ENCODE measurements at places on chromosomes 5 and 9.

DNA sequence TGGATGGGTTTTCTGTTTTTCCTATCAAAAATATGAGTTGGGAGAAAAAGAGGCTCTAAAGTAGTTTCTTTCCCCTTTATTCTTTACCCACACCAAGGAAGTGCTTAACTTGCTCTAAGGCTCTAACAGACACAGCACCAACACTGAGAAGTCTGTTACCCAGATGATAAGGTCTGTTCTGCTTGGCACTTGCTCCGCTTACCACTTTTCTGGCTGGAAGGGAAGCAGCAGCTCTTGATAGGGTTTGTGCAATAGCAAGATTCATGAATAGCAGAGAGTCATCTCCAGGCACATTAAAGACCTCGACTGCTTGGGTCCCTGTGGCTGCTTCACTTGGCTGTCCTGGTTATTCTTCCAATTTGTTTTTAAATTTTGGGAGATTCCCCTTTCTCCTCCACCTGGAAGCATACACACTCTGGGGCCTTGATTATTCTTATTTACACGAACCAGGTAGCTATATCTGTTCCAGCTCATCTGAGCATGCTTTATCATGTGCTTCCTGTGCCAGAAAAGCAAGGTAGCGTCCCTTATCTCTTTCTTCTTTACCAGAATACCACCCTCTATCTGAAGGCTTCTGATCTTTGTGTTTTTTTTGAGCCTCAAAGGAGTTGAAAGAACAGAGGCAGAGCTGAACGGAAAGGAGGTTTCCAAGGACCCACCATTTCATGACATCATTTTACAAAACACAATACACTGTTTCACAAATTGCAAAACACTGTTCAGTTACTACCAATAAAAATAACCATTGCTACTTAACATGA, 24.8 kb downstream of the PPP3R2 start:
- no peak for DNase-seq

DNA sequence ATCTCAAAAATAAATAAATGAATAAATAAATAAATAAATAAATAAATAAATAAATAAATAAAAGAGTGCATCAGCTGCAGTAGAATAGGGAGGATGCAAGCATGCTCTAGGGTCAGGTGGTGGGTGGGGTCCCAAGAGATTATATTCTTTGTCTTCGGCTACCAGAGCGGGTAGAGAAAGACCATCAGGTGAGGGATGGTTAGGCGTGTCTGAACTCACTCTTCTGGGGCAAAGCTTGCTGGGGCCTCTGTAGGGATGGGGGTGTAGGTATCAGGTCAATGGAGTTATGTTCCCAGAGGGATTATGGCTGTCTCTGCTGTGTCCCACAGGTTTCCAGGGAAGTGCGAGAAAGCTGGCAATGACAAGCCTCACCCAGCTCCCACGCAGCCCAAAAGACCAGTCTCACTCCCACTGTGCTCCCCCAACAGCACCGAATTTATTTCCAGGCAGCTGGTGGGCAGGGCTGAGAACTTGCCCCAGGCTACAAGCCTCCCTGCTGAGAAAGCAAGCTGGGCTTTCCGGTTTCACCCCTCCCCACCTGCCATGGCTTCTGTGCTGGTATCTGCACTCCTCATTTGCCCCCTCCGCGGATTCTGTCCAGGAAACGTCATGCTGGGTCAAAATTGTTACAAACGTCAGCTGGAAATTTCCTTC, 180.8 kb downstream of the LURAP1L start:
- no peak for DNase-seq

DNA sequence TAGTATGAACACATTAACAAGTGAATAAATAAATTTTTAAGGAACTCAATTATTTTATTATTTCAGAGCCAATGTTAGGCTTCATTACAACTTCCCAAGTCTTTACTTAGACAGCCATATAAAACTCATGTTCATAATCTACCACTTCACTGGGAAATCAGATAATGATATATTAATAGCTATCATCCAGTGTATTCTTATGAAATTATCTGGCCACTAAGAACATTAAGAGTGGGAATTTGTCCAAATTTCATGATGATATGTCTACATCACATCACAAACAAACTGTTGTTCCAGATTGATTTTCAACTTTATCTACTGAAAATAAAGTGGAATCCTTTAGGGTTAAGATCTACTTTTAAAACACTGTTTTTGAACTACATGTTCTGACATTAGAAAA, 668.6 kb downstream of the EFNA5 start:
- no peak for DNase-seq

DNA sequence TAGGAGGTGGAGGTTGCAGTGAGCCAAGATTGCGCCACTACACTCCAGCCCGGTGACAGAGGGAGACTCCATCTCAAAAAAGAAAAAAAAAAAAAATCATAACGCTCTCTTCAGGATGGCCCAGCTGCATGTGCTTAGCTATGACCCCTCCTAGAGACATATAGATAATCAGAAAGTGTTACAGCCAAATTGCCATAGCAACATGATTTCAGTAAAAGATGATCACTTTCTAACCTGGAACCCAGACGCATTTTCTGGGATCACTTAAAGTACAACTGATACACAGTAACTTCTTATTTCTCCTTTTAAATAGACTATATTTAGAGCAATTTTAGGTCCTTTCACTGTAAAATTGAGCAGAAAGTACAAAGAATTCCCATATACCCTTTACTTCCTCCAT, 372.9 kb downstream of the CDH18 start:
- DNase-seq, result no peak

- DNase-seq, result no peak
Measured at GRCh38 chr9:121648799-121649198, 2.6 kb upstream of the DAB2IP start.

DNA sequence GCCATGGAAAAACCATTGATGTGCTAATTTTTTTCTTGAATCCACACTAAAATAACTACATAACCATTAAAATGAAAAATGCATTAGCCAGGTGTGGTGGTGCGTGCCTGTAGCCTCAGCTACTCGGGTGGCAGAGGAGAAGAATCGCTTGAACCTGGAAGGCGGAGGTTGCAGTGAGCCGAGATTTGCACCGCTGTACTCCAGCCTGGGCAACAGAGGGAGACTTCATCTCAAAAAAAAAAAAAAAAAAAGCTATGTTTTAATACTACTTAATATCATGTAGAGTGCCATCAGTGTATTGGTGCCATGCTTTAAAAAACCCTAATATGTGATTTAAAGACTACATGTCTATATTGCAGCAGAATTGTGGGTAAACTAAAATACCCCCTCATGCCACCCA, 58.9 kb downstream of the NDFIP1 start:
- no peak for DNase-seq

GRCh38 chr5:5321137-5321536, 101.3 kb upstream of the ICE1 start:
- DNase-seq, result no peak

DNA sequence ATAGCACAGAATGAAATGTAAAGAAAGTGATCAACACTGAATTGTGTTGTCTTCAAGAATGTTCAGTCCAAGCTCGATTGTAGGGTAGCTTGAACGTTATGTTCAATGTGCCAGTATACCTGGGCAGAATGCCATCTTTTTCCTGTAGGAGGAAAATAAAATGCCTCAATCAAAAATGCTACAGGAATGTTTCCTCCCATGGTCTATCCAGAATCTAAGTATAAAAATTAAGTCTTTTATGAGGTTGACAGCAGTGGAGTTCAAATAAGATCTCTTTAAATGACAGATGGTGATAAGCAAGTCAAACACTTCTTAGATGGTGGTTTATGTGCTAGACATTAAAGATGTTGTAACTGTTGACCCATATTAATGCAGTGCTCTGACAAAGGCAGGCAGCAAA, 488.6 kb downstream of the CSNK1G3 start:
- DNase-seq, result no peak

- DNase-seq, result no peak
Measured at GRCh38 chr5:68264024-68264956, 48.7 kb downstream of the PIK3R1 start.

GRCh38 chr9:136576269-136576626, 30.4 kb upstream of the NOTCH1 start:
- no peak for DNase-seq

GRCh38 chr9:3954331-3955304, 345.2 kb downstream of the GLIS3 start:
- no peak for DNase-seq

DNA sequence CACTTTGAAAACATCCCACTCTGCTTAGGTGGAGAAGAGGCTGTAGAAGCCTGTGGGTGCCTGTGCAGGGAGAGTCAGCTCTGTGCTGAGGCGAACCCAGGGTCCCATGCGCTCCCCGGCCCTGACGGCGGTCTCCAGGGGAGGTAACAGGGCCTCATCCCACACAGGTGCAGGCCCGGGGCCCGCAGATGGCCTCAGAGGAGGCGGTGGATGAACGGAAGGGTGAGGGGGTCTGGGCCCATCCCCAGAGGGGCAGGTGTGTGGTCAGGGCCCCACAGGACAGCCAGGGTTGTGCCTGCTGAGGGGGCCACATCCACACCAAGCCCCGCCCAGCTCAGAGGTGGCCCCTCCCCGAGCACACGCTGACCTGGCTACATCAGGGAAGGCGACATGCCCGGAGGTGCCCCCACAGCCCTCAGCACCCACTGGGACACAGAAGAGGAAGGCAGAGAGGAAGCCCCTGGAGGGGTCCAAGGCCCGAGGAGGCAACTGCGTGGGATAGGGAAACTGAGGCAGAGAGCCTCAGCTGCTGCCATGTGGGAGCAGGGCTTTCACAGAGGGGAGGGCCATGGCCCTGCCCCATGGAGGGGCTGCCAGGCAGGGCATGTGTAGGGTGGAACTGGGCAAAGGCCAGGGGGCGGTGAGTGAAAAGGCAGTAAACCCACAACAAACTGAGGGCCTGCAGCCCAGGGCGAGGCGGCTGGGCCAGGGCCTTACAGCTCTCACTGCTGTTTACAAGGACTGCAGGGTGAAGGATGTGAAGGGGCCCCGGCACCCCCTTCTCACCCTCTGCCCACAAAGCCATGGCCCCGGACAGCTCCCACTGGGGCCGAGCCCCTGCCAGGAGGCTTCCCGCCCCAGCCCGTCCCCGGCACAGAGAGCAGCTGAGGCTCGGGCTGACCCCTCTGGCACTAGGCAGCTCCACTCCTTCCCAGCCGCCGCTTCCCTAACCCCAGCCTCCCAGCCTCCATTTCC, 29.5 kb downstream of the EXD3 start:
- DNase-seq, result no peak

GRCh38 chr5:171520300-171521174, 101.1 kb downstream of the FGF18 start:
- DNase-seq, result no peak

- no peak for DNase-seq
Measured at GRCh38 chr9:111481885-111482636, 2.1 kb downstream of the ECPAS start.

- no peak for DNase-seq
Measured at GRCh38 chr9:92482329-92482728, at the start of gene ASPN. Gene ASPN (minus strand): TSS chr9:92482506.

GRCh38 chr9:21399956-21400355, 9.0 kb upstream of the IFNA8 start:
- DNase-seq, result no peak

DNA sequence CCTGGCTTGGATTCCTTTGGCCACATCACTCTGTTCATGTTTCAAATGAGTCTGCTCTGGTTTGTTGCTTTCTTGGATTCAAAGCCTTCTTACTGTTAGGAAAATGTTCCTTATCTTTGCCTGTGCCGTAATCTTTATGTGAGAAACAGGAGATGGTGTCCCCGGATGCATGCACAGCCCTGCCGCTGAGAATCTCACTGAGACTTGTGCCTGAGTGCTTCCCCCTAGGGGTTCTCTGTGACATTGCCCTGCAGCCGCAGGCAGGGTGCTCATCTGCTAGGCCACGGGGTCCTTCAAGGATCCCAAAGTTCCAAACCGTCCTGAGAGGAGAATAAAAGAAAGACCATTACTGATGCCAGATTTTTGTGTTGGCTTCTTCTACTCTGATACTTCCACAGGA, 81.4 kb upstream of the ANKRD55 start:
- DNase-seq, result no peak

GRCh38 chr5:39224196-39224761, 4.9 kb upstream of the FYB1 start:
- no peak for DNase-seq

DNA sequence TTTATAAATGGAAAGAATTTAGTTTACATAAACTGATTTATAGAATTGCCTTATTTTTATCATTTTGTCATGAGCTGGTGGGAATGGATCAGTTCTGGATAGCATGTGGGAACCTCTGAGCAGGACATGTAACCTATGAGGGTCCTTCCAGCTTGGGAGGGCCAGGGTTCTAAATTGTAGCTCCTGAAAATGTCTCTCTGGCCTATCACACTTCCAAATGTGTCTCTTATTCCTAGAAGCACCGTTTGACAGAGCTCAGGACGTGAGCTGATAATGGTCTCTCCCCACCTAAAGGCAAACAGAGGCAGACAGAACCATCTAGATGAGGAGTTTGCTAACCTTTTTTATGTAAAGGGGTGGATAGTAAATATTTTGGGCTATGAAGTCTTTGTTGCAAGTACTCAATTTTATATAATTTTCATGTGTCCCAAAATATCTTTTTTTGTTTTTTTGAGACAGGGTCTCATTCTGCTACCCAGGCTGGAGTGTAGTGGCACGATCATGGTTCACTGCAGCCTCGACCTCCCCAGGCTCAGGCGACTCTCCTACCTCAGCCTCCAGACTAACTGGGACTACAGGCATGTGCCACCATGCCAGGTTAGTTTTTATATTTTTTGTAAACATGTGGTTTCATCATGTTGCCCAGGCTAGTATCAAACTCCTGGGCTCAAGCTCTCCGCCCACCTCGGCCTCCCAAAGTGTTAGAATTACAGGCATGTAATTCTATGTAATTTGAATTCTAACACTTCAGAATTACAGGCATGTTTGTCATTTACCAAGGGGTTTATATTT, 4.0 kb downstream of the TRAF1 start:
- no peak for DNase-seq

DNA sequence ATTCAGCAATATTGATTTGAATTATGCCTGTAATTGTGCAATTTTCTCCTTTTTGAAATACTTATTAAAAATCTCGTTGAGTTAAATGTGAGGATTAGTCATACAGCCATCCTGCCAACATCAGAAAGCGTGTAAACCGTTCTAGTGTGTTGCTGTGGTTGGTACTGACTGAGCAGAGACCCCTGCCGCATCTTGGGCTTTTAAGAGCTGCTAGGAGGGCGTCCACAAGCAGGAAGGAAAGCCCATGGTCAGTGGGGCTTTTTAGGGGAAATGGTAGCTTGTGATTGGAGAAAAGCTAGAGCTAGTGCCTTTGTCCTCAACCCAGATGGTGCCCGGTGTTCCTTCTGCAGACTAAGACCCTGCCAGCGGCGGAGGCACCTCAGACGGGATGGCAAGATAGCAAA, 1.3 kb downstream of the SDHA start:
- DNase-seq, result no peak

DNA sequence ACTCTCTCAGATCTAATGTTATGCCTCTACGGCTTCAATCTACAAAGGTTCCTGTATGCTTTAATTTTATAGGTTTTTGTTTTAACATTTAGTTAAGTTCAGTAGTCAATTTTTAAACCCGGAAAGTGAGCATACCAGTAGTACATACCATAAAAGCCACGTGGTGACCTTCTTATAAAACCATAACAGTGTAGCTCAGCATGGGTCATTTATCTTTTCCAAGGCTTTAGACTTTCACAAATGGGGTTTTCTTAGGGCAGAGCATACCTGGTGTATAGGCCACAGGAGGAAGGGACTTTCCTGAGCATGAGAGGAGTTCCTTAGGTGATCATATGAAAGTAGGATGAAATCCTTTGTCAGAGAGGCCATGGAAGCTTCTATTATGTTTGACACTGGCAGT, 23.2 kb downstream of the ECM2 start:
- DNase-seq, result no peak

- no peak for DNase-seq
Measured at GRCh38 chr5:142837081-142837725, 67.0 kb downstream of the ARHGAP26 start.

- no peak for DNase-seq
Measured at GRCh38 chr5:171442287-171443042, 23.0 kb downstream of the FGF18 start.

- no peak for DNase-seq
Measured at GRCh38 chr9:84207491-84207951, 133.0 kb downstream of the SLC28A3 start.

Measured in stimulated activated CD4-positive, alpha-beta T cell treated with anti-CD3 and anti-CD28 coated beads, Interleukin-1b, Interleukin-23, amount 100 ng/mL, for 24 hours (primary cell).